Activated T-cell treated with anti-CD3 and anti-CD28 coated beads for 4 hours (primary cell): ENCODE measurements at places on chromosomes 3 and 15.

DNA sequence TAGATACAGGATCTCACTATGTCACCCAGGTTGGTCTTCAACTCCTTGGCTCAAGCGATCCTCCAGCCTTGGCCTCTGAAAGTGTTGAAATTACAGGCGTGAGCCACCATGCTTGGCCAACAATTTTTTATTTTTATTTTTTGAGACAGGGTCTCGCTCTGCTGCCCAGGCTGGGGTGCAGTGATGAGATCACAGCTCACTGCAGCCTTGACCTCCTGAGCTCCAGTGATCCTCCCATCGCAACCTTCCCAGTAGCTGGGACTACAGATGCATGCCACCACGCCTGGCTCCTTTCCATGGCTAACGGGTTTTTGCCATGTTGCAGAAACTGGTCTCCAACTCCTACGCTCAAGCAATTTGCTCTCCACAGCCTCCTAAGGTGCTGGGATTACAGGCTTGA lies 20.2 kb upstream of the PIK3CB start:
- DNase-seq = no peak

- no peak for DNase-seq
Measured at GRCh38 chr3:143810953-143811265, 37.4 kb downstream of the SLC9A9 start.

GRCh38 chr15:31100738-31101137 lies 787 bp downstream of the TRPM1 start:
- DNase-seq = no peak

GRCh38 chr3:154323891-154324738 lies at the start of gene DHX36:
DHX36 (minus strand) TSS chr3:154324487; CDS start chr3:154324416, 71 bp downstream.
- peak; percentile 88 for DNase-seq

GRCh38 chr3:187296058-187296457 lies 4.5 kb upstream of the MASP1 start:
- DNase-seq = no peak

DNA sequence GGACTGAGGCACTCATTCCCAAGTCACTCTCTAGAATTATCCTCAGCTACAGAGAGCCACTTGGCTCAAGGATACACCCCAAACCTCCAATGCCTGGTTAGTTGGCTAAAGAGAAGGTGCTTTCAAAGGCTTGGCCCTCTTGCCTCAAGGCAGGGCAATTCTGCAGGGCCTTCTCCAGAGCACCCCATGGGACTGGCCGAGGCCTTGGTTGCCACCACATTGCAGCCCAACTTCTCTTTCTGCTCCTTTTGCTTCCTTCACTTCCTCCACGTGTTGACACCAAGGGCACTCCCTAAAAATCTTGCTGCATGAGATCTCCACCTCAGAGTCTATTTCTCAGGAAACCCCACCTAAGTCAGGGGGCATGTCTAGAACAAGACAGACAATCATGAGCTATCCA lies 36.7 kb downstream of the MEGF11 start:
- no peak for DNase-seq

DNA sequence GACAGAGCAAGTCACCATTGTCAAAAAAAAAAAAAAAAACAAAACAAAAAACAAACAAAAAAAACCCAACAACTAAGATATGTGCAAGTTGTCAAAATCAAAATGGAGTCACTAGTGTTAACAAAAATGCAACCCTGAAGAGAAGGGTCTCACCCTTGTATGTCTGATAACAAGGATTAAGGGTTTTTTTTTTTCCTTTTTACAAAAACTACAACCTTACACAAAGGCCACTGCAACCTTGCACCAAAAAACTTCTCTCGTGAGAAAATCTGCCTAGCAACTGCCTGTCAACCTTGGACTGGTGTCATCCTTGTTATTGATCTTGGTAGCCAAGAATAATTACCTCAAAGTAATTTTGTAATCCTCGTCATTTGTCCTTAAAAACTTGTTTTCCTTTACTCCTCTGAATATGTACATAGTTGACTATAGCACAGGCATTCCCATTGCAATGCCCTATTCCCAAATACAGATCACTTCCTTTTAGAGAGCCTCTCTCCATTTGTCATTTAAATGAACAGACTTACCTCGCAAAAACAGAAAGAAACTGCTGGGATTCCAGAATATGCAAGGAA lies 24.0 kb downstream of the TFRC start:
- DNase-seq = no peak

- no peak for DNase-seq
Measured at GRCh38 chr3:36681867-36682266, 82.5 kb downstream of the DCLK3 start.

GRCh38 chr15:77775837-77776236 lies 143.1 kb upstream of the LINGO1 start:
- no peak for DNase-seq

GRCh38 chr3:127254033-127254644 lies 33.7 kb downstream of the PRR20G start:
- no peak for DNase-seq

DNA sequence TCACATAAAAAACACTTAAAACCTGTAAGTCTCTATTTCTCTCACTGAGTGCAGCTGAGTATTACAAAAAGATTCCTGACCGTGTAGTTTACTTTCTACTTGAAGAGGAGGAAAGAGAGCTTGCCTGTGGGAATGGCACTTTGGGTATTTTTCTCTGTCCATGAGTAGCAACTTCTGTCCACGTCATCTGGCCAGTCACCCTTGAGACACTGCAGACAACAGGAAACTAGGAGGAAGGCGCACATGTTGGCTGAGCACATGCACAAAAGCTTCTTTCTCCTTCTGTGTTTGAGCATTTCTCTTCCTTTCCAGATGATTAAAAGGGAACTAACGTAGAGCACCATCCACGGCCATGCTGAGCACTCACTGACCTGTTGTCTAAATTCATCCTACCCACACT lies 19.7 kb downstream of the STARD5 start:
- no peak for DNase-seq

DNA sequence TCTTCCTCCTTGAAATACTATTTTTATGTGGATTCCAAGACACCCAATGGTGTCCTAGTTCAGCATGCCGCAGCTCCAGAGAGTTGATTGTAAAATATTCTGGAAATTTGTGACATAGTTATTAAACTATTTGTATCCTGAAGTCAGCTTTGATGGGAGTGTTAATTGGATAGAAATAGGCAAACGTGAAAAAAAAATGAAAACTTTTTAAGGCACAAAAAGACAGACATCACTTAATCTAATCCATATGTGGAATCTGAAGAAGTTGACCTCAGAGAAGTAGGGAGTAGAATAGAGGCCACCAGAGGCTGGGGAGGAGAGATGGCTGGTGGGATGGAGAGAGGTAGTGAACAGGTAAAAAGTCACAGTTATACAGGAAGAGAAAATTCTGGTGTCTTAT lies 704.2 kb downstream of the ROBO1 start:
- DNase-seq = no peak

DNA sequence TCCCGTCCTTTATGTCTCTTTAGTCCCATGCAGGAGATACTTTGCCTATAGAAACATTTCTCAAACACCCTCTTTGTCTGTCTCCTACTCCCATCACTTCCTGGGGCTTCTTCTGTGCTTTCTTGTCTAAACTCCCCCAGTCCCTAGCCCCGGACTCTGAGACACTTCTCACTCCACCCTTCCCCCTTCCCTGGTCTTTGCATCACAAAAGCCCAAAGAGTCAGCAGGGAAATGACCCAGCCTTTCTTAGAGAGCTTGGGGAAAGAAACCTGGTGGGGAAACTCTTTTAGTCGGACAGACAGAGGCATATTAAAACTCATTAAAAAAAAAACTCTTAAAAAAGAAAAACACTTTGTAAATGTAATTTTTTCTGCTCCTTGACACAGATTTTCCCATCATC lies 211.2 kb downstream of the TJP1 start:
- no peak for DNase-seq

DNA sequence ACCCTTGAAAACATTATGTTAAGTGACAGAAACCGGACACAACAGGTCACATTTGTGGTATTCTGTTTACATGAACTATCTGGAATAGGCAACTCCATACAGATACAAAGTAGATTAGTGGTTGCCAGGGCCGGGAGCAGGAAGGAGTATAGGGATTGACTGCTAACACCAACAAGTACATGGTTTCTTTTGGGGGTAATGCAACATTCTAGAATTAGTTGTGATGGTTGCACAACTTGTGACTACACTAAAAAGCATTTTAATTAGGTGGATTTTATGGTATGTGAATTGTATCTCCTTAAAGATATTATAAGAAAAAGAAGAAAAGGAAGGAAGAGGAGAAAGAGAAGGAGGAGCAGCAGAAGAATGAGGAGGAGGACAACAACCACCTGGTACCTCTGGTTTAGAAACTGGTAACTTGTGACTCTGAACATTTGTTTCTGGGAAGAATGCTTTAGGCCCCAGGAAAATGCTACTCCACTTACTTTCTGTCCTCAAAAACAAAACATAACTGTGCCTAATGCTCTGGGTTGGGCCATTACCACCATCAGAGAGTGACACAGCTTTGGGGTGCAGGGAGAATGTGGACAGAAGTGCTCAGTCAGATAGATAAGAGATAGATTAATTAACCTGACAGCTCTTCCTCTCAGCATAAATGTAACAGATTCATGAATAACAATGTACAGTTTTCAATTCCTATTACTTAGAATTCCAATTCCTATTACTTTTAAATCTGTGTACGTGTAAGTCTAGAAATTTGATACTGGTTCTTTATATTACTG lies 20.3 kb downstream of the SETMAR start:
- no peak for DNase-seq

DNA sequence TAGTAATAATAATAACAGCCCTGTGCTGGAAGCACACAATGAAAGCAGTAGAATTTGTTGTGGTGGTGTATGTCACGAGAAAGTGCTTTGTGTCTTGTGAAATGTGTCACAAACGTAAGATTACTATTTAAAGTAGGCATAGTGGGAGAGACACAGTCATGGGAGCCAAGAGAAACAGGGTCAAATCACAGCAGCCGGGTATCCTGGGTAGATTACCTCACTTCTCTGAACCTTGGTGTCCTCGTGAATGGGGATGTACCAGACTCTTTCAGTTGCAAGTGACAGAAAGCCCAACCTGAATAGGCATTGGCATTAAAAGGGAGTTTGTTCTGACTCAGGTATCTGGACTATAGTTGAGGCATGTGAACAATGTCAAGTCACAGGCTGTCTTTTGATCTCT lies 29.1 kb upstream of the SRGAP3 start:
- DNase-seq = no peak

- DNase-seq = no peak
Measured at GRCh38 chr3:140441006-140441405, 236.9 kb upstream of the TRIM42 start.
